Activated CD4-positive, alpha-beta T cell treated with anti-CD3 and anti-CD28 coated beads, Interleukin-2, amount 10 ng/mL, durations not matched to agents 7 days and 5 days (primary cell): ENCODE measurements at places on chromosomes 12 and 14. TPM values are rescaled to one million over a fixed set of nuclear protein-coding genes. Genes with fewer than 3 reads are reported as not detected.

DNA sequence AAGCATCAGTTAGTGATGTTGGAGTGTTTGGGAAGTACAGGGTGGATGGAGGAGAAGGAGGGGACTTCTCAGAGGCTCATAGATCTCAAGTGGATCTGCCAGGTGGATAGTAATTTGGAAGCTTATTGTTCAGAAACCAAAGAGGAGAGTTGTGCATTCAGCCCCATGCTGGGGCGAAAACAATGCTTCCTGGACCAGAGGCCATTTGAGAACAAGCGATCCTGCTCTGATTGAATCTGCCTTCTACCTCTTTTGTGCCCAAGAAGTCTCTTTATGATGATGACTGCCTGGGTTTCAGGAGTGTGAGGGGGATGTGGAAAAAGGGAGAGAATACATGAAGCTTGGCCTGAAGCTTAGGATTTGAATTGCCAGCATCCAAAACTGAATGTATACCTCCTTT is 110.8 kb upstream of the SRRM4 start:
- no peaks in the 10 kb centered on the region for H3K36me3 ChIP-seq
- no peak overlapping the region for H3K27ac ChIP-seq
- DNase-seq, result no peak
- no peaks in the 10 kb centered on the region for H3K27me3 ChIP-seq
- no peaks in the 10 kb centered on the region for H3K4me1 ChIP-seq
- H3K4me3 ChIP-seq, result no peak overlapping the region

DNA sequence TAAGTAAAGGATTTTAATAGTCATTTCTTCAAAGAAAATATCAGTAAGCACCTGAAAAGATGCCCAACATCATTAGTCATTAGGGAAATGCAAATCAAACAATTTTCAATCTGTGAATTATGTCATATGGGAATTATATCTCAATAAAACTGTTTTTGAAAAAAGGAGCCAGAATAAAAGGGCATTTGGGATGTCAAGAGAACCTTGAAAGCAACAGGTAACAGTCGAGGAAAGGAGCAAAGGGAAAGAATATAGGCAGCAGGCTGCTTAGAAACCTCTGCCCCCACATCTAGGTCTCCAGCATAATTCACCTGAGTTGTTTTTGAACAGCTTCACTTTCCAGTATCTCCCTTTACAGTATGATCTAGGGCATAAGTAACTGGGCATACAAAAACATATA is 12.2 kb downstream of the RAD9B start:
- no peaks in the 10 kb centered on the region for H3K27me3 ChIP-seq
- H3K4me1 ChIP-seq, result no peaks in the 10 kb centered on the region
- DNase-seq, result no peak
- H3K27ac ChIP-seq, result no peak overlapping the region
- H3K4me3 ChIP-seq, result no peak overlapping the region
- no peaks in the 10 kb centered on the region for H3K36me3 ChIP-seq

DNA sequence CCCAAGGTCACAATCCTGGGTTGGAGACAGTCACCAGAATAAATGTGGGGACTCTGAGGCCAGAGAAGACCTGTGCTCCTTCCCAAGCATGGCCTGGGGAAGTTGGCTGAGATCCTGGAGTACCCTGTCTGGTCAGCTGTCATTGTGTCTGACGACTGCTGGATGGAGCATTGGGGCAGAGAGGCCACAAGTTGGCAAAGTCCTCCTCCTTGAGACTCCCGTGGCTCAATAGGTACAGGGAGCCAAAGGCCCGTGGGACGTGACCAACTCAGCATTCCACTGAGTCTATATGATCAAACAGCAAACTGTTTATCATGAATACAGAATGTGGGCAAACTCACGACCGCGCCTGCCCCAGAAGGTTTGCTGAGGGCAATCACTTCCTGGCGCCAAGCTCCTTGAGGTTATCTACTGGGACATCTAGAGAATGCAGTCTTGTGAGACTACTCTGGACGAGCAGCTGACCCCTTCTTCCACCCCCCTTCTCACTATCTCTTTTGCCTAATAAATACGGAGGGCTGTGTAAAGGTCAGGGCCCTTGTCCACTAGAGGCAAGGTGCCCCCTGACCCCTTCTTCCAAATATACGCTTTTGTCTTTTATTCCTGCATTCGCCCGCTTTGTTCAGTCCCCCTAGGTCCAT is 14.3 kb upstream of the SLC10A1 start:
- no peak overlapping the region for H3K27ac ChIP-seq
- H3K4me3 ChIP-seq, result no peak overlapping the region
- H3K36me3 ChIP-seq, result no peaks in the 10 kb centered on the region
- no peaks in the 10 kb centered on the region for H3K4me1 ChIP-seq

DNA sequence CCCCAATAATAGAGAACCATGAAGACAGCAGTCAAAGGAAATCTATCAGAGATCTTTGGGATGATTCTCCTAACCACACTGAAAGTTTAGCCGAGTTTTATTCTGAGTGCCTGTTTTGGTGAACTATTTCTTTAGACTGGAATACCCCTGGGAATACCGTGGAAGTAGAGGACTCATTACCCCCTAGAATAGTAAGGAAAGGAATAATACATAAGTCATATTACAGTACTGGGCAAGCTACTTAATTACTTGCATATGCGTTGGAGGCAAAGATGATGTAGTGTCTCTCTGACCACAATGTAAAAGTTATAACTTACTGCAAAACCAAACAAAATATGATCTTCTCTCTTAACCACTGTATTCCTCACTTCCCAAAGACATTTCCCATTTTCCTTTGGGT is 25.5 kb downstream of the ZC2HC1C start:
- no peak for DNase-seq
- H3K27ac ChIP-seq, result peak overlapping the region; percentile 56
- no peak overlapping the region for H3K4me3 ChIP-seq
- no peaks in the 10 kb centered on the region for H3K27me3 ChIP-seq
- H3K36me3 ChIP-seq, result peaks cover 52% of the 10 kb centered on the region

GRCh38 chr12:104056419-104056972 is 6.5 kb upstream of the GLT8D2 start:
- peaks cover 50% of the 10 kb centered on the region for H3K27me3 ChIP-seq
- no peak for DNase-seq
- H3K27ac ChIP-seq, result no peak overlapping the region

DNA sequence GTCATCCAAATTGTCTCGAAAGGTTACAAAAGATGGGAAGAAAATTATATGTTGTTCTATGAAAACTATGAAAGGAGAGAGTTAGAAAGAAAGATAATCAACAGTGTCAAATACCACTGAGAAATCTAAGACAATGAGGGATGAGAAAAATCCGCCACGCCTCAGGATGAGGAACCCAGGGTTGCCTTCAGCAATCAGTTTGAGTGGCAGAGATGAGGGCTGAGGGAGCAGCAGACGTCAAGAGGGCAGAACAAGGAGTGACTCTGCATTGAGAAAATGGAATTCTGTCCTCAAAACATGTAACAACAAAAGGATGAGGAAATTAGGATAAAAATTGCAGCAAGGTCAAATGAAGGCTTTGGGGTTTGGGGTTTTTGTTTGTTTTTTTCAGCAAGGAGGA is 18.3 kb upstream of the OXA1L start:
- peaks cover 22% of the 10 kb centered on the region for H3K4me1 ChIP-seq
- H3K27ac ChIP-seq, result no peak overlapping the region
- no peaks in the 10 kb centered on the region for H3K36me3 ChIP-seq
- DNase-seq, result no peak

GRCh38 chr14:23413681-23414080 is 5.6 kb upstream of the MYH6 start:
- no peak overlapping the region for H3K27ac ChIP-seq
- H3K4me3 ChIP-seq, result no peak overlapping the region
- H3K4me1 ChIP-seq, result no peaks in the 10 kb centered on the region
- no peaks in the 10 kb centered on the region for H3K36me3 ChIP-seq
- no peak for DNase-seq

- no peak overlapping the region for H3K4me3 ChIP-seq
- no peak overlapping the region for H3K27ac ChIP-seq
- H3K27me3 ChIP-seq, result peaks cover 3% of the 10 kb centered on the region
- H3K4me1 ChIP-seq, result no peaks in the 10 kb centered on the region
These were observed 150.6 kb downstream of the ADCK1 start for GRCh38 chr14:77950371-77951063.

GRCh38 chr12:47413806-47414205 is 292.0 kb downstream of the RPAP3 start:
- peaks cover 4% of the 10 kb centered on the region for H3K36me3 ChIP-seq
- H3K4me3 ChIP-seq, result no peak overlapping the region
- no peak overlapping the region for H3K27ac ChIP-seq

GRCh38 chr12:6280672-6281071 is 29.8 kb upstream of the PLEKHG6 start:
- no peak for DNase-seq
- no peaks in the 10 kb centered on the region for H3K36me3 ChIP-seq
- no peak overlapping the region for H3K4me3 ChIP-seq
- H3K4me1 ChIP-seq, result peaks cover 10% of the 10 kb centered on the region

GRCh38 chr12:38392554-38393144 is 76.1 kb downstream of the ALG10B start:
- H3K4me1 ChIP-seq, result no peaks in the 10 kb centered on the region
- no peak overlapping the region for H3K27ac ChIP-seq
- H3K27me3 ChIP-seq, result no peaks in the 10 kb centered on the region
- no peaks in the 10 kb centered on the region for H3K36me3 ChIP-seq

- no peak overlapping the region for H3K27ac ChIP-seq
- peaks cover 3% of the 10 kb centered on the region for H3K27me3 ChIP-seq
- H3K4me3 ChIP-seq, result no peak overlapping the region
- no peaks in the 10 kb centered on the region for H3K36me3 ChIP-seq
- DNase-seq, result no peak
- no peaks in the 10 kb centered on the region for H3K4me1 ChIP-seq
These were observed 10.2 kb downstream of the PZP start for GRCh38 chr12:9198012-9198411.

DNA sequence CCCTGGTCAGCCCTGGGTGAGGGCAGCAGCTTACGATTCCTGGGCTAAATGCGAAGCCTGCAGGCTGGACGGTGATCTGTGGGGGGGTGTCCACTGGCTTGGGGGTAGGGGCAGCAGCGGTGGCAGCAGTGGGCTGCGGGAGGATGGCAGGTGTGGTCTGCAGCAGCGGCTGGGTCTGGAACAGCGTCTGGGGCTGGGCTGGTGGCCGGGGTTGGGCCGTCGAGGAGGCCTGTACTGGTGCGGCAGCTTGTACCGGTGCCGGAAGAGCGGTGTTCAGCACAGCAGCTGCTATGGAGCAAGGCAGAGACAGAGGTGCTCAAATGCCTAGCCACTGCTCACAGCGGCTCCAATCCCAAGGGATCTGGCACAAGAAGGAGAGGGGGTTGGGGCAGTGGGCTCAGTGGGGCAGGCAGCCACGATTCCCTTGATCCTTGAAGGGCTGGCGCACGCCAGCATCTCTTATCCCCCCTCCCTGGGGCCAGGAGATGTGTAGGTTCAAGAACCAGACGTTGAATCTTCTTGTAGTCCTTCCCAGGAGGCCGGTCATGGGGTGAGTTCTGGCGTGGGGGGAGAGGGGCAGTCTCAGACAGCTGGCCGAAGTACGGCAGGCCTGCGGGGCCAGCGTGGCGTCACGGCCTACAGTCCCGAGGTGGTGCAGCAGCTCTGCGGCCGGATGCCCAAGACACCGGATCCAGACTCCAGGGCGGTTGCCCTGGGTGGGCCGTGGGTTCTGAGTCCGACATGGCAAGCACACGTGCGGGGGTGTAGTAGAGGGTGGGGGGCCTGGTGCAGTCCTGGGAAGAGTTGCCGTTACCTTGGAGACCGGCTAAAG is 19.9 kb downstream of the POU6F1 start:
- no peak overlapping the region for H3K4me3 ChIP-seq
- H3K36me3 ChIP-seq, result no peaks in the 10 kb centered on the region
- no peak overlapping the region for H3K27ac ChIP-seq
- no peak for DNase-seq
- H3K27me3 ChIP-seq, result no peaks in the 10 kb centered on the region

- H3K27ac ChIP-seq, result peak within 1 kb of the TSS; percentile 81
- H3K27me3 ChIP-seq, result peaks cover 45% of the 10 kb centered on the region
- H3K4me1 ChIP-seq, result peaks cover 42% of the 10 kb centered on the region
These were observed at the start of gene PTMS for GRCh38 chr12:6765634-6766581. Gene PTMS (plus strand): TSS chr12:6766363. CDS start chr12:6766706, 343 bp downstream.

- H3K27ac ChIP-seq, result no peak overlapping the region
- no peak for DNase-seq
- peaks cover 7% of the 10 kb centered on the region for H3K36me3 ChIP-seq
- H3K4me3 ChIP-seq, result no peak overlapping the region
- no peaks in the 10 kb centered on the region for H3K4me1 ChIP-seq
These were observed 18.6 kb upstream of the ABCD2 start for GRCh38 chr12:39638178-39638577.

- H3K4me1 ChIP-seq, result no peaks in the 10 kb centered on the region
- H3K27ac ChIP-seq, result no peak overlapping the region
- no peak for DNase-seq
- H3K36me3 ChIP-seq, result no peaks in the 10 kb centered on the region
These were observed 50.9 kb downstream of the MVK start for GRCh38 chr12:109624467-109624866.

Gene INHBC
- total RNA-seq, result not detected

Gene NFE2
- not detected for total RNA-seq

Gene RDH16
- total RNA-seq, result 0.31 TPM

Gene VEZT
- 41.7 TPM for total RNA-seq

Gene SERPINA6
- total RNA-seq, result not detected

Gene ACOT6
- not detected for total RNA-seq

Gene SYT1
- not detected for total RNA-seq

Gene NFKBIA
- total RNA-seq, result 60.1 TPM

Gene NPFF
- total RNA-seq, result not detected

Gene NELL2
- total RNA-seq, result 55.1 TPM

Gene RTL1
- not detected for total RNA-seq

Gene ADAM20
- 0.17 TPM for total RNA-seq

Gene HDAC7
- 232 TPM for total RNA-seq

Gene BEGAIN
- 0.10 TPM for total RNA-seq

Gene ALDH1L2
- 0.10 TPM for total RNA-seq

Gene ATG101
- 30.4 TPM for total RNA-seq

Gene CLEC2D
- 296 TPM for total RNA-seq
